ENCODE measurements at places on chromosomes 13 and 19.

GRCh38 chr19:38920602-38921419, 8.8 kb upstream of the CCER2 start:
- no peak for DNase-seq

- DNase-seq, result no peak
These were observed 9.6 kb downstream of the ZNF426 start for GRCh38 chr19:9528757-9529336.

GRCh38 chr13:21405309-21405708, 53.8 kb downstream of the ZDHHC20 start:
- DNase-seq, result no peak

DNA sequence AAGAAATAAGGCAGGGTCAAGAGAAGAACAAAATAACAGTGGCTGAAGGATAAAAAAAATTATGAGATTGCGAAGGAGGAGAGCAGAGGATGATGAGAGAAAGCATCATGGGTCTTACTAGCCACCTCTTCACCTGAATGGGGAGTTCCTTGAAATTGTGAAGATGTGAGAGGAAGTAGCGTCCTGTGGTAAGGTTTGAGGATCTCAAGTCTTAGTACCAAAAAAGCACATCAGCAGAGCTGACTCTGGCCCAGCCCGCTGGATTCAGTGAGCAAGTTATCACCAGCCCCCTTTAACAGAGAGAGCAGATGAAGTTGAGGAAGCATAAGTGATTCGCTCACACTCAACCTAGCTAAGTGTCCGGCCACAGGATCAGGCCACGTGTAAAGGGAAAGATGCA, 61.8 kb downstream of the RXFP2 start:
- DNase-seq, result no peak

DNA sequence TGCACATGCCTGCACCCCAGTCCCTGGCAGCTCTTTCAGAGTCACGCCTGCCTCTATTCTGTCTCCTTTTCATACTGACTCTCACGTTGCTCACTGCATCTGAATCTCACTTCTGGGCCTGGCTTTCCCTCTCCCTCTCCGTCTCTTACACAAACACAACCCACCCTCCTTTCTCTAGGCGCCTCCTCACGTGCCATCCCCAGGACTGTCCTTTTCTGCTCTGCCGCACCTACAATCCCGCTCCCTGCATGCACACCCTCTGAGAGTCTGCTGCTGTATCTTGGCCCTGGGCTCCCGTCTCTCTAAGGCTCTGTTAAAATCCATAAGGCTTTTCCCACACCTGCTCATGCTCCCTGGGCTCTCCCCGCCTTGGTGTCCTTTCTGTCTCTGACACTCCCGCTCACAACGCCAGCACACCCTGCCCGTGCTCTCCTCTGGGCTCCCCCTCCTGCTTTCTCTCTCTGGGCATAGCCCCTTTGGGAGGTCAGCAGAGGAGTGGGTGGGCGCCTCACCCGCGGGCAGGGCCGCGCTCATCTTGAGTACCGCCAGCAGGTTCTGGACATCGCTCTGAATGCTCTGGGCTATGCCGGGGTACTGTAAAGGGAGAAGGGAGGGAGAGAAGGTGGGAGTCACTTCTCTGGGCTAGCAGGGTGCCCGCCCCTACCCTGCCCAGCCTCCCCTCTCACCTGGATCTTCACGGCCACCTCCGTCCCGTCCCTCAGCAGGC, 12.7 kb upstream of the NUMBL start:
- no peak for DNase-seq

- no peak for DNase-seq
These were observed 2.7 kb upstream of the ZNF615 start for GRCh38 chr19:52010674-52011073.

- DNase-seq, result no peak
These were observed 39.6 kb downstream of the SHISA2 start for GRCh38 chr13:26011996-26012821.
